ENCODE measurements at places on chromosomes 13 and 19.

DNA sequence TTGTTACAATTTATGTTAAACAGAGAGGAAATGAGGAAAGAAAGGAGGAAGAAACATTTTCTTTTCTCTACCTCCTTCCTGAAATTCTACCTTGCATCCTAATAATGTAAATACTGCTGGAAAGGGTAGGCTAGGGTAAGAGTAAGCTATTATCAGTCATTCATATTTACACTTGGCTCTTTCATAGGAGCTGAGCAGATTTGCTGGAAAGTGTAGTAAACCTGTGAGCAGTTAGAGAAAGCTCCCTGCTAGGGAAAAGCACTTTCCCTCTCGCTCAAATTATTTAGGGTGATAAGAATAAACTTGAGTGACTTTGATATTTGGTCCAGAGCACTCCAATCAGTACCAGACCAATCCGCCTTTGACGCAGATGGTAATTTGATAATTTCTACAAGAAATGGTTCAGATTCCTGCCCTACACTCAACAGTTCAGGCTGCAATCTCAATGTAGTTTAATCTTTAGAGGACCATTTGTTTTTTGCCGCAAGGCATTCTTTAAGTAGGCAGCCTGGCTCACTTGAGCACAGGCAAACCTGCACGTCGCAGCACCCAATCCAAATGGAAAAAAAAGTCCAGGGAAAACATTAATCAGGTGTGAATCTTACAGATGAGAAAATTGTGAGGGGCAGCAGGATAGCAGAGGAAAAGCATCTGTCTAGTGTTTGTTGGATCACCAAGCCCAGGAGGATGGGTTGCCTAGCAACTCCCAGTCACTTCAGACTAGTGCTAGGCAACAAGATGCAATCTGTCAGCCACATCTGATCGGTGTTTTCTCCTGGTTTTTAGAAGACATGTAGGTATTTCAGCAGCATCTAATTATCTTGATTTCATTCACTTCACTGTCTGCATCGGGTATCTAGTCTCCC is 68.6 kb upstream of the KL start:
- DNase-seq: no peak

DNA sequence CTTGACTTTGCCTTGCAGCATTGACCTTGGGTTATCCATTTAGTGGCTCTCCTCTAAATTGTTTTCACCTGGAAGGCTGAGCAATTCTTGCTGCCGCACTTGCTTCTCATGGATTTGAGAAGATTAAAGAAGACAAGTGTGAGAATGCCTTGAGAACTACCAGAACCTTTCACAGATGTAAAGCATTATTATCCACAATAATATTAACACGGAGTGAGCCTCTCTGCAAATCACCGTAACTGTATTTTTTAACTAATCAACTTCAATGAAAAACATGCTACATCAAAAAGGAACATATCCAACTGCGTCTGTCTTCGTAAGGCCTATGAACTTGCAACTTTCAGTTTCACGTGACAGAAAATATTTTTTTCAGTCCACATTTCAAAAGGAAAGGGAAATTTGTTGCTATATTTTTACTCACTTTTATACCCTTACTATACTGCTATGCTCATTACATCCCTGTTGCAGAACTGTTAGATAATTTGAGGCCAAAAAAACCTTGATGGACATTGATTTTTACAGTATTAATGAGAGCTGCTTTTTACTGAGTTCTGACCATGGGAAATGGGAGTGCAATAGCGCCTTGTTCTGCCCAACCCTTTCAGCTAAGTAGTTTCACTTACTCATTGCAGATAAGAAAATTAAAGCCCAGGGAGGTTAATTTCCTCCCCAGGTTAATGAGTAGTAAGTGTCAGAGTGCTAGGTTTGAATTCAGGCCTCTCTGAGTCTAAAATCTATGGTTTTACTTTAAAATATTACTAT is 93.8 kb upstream of the RAP2A start:
- DNase-seq: no peak

GRCh38 chr13:33728271-33729037 is 89.5 kb upstream of the RFC3 start:
- DNase-seq: no peak

- no peak for DNase-seq
These were observed 81.4 kb downstream of the KCTD12 start for GRCh38 chr13:76804801-76805200.

All from muscle of arm (tissue), 14 donors.